Spleen (tissue), 13 donors: ENCODE measurements at places on chromosomes 7 and 10.
A peak's percentile ranks its signal among the peaks of the same experiment; 100 is the strongest.

DNA sequence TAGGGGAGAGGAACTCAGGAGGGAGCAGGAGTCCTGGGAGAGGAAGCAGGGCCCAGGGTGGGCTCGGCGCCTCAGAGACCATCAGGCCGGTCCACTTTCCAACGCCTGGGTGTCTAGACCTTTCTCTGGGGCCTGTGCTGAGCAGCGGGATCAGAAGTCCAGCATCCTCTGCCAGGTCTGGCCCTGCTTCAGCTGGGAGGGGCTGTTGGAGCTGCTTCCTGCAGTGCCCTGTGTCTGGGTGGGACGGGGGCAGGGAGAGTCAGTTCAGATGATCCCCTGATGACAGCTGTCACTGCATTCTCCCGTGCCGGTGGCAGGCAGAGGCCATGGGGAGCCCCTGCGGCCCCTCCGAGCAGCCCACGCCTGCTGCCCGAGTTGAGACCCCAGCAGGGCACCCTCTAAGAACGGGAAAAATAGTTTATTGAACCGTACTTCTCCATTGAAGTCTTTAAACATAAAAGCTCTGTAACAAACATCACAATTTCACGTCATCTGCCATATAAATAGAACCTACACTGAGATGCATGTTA lies 23.3 kb downstream of the AP5Z1 start:
- no peak for DNase-seq

DNA sequence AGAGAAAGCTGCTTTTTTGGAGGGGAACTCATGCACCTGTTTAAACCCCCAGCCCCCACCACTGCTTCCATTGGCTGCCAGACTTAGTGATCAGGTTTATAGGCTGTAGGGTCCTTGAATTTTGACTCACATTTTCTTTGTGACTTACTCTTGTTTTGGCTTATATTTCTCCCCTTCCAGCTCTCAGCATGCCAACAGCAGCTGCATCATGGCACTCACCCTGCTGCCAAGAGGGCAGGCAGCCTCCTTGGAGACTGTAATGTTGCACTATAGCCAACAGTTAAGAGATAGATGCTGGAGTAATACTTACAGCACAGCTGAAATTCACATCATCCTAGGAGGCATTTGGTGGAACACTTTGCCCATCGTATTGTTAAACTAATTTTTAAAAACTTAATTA lies 98.0 kb upstream of the GLCCI1 start:
- DNase-seq, result no peak

DNA sequence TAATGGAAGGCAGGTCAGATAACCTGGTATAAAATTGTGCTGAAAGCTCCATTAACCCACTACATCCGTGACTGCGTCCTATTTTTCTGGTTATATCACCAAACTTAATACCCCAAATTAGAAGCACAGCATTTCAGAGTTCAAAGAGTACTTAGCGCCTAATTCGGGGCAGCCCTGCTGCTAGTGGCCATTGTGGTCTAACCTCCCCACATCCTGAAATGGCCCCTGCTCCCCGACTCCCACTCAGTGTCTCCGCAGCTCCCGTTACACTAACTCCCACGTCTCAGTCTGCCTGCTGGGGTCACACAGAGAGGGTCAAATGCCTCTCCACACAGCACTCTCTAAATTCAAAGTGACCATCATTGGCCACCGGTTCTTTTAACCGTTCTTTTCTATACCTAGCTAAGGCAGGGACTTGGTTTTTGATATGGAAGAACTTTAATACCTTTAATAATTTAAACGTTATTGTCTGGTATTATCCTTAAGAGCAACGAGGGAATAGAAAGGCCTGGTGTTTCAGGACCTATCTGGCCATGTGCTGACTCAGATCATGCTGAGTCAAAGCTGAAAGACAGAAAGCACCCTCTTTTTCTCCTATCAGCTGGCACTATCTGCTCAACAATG lies 117.1 kb downstream of the KMT2E start:
- DNase-seq, result no peak

GRCh38 chr10:15245530-15245929 lies 77.0 kb upstream of the NMT2 start:
- no peak for DNase-seq

DNA sequence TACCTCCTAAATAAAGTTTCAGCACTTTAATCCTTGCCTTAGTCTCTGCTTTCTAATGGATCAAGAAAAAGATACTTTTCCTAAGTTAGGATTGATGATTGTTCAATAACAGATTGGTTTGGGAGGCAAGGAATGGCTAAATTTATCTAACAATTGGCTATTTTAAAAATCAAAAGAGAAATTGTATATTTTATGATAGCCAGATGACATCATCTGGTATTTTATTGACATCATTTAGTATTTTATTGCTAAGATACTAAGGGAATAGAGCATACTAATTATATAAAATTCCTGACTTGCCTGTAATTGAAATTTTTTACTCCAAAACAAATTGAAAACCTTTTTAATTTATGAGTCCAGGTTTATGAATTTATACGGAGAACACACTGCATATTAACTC lies 19.3 kb upstream of the FAM13C start:
- no peak for DNase-seq

- DNase-seq, result no peak
Measured at GRCh38 chr7:29354340-29354739, 159.8 kb downstream of the CHN2 start.

DNA sequence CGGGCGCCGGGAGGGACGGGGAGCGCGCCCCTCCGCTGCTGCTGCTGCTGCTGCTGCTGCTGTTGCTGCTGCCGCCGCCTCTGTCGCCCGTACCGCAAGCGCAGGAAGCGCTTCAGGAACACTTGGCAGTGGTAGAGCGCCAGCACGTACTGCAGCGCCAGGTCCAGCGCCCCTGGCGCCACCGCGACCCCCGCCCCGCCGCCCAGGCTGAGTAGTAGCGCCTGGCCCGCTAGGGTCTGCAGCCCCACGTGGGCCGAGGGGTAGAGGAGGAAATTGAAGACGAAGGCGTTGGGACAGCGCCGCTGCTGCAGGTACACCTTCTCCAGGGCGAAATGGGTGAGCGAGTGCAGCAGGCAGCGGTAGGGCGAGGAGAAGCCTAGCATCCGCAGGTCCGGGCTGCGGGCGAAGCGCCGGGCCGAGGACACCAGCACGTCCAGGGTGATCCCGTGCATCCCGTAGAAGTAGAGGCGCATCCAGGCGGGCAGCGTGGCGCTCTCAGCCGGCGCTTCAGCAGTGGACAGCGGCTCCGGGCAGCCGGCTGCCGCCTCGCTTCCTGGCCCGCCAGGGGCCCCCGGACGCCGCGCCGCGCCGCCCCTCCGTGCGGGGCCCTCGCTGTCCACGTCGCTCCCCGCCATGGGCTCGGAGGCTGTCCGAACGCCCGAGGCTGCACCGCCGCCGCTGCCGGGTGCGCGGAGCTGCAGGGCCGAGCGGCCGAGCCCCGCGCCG lies at the start of gene TMEM229A:
TSS of gene TMEM229A (minus strand) at position 699 of the 726 bp plus-strand sequence. CDS start at position 635, 64 bp downstream.
- peak; percentile 73 for DNase-seq

- DNase-seq, result no peak
Measured at GRCh38 chr10:125656523-125656922, 26.4 kb downstream of the TEX36 start.

DNA sequence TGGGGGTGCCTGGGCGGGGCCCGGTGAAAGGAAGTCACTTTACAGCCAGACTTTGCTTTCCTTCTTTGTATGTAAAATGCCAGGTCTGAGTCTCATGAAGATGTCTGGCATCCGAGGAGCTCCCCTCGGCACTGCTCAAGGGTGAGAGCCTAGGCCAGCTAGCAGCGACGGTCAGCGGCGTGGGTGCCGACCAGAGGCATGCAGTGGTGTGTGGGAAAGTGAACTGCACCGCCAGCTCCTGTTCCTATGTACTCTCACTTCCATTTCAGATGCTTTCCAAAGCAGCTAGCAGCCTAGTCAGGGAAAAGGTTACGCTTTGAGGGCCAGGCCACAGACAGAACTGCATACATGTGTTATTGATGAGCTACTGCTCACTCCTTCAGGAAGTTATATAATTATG lies 172.8 kb downstream of the ZMYND11 start:
- peak; percentile 79 for DNase-seq

- peak; percentile 89 for DNase-seq
Measured at GRCh38 chr10:103584216-103585010, 90.9 kb downstream of the NEURL1 start.

DNA sequence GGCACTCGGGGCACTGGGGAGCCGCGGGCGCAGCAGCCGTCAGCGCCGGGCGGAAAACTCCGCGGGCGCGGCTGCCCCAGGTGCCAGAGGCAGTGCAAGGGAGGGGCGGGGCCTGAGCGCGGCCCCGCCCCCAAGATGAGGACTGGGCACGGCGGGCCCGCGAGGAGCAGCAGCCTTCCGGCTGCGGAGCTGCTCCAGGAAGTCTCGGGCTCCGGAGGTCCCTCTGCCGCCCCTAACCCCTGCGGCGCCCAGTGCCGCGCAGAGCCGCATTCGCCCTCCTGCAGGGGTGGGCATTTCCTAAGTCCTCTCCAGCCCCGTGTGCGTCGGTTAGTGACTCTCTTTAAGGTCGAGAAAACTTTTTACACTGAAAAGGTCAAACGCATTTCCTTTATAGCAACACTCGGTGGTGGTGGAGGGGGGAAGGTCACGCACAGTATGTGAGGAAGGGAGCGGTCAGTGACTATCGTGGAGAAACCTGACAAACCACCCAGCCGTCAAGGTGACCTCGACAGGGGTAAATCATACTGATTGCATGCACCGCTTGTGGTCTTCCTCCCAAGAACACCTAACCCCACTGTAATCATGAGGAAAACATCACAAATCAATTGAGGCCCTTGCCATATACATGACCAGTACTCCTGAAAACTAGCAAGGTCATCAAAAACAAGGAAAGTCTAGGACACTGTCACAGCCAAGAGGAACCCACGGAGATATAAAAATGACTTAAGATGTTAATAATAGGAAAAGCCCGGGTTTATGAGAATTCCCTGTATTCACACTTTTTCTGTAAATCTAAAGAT lies at the start of gene ANXA11:
TSS of gene ANXA11 (minus strand) at position 61 of the 800 bp plus-strand sequence. CDS start 32,676 bp downstream, outside the sequence.
- DNase-seq, result peak; percentile 96

GRCh38 chr10:114917927-114918672 lies 19.9 kb upstream of the TRUB1 start:
- no peak for DNase-seq

DNA sequence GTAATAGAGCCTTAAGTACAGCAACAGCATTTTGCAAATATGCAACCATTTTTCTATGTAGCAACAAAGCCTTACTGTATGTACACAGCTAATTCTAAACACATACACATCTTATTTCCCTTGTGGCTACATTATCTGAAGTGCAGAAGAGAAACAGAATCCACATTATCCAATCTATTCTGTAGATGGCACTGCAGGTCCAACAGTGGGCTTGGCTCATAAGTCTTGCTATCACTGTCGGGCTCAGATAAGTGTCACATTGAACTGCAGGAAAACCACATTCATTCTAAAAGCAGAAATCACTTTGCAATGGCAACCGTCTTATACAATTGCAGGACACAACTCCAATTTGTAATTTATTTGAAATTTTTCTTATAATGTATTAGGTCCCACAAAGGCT lies 109.8 kb upstream of the NOBOX start:
- no peak for DNase-seq

- DNase-seq, result no peak
Measured at GRCh38 chr10:47206449-47207280, 93.3 kb upstream of the GDF10 start.

GRCh38 chr10:4710858-4711257 lies 115.1 kb upstream of the AKR1E2 start:
- no peak for DNase-seq

- DNase-seq, result no peak
Measured at GRCh38 chr7:139044813-139045794, 9.3 kb upstream of the ZC3HAV1L start.

GRCh38 chr10:123575105-123575504 lies 91.0 kb upstream of the GPR26 start:
- no peak for DNase-seq

- DNase-seq, result no peak
Measured at GRCh38 chr10:33506838-33507661, 172.6 kb upstream of the NRP1 start.

GRCh38 chr7:27171325-27171636 lies 2.8 kb downstream of the HOXA10 start:
- DNase-seq, result peak; percentile 62

- DNase-seq, result no peak
Measured at GRCh38 chr10:42576338-42576737, 62.0 kb downstream of the ZNF33B start.

- no peak for DNase-seq
Measured at GRCh38 chr7:100882201-100882600, 7.3 kb downstream of the SRRT start.

- no peak for DNase-seq
Measured at GRCh38 chr10:126155528-126155927, 232.7 kb downstream of the ADAM12 start.

DNA sequence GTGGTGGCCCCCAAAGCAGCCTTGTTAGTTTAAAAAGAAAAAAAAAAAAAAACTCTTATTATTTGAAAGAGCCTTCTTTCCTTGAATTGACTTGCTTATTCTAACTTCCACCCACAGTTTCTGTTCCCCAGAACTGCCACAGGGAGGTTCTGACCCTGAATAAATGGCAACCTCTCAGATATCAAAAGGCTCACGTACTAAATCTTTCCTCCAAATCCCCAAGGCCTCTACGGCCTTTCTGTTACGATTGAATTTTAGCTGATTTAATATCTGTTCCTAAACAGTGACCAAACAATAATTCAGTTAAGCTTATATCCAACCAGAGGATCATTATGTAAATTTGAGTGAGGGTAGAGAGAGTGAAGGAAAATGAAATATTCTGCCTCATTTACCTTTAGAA lies 482.8 kb downstream of the GFRA1 start:
- DNase-seq, result no peak

GRCh38 chr10:92045641-92046106 lies 122.1 kb downstream of the BTAF1 start:
- no peak for DNase-seq
